ENCODE measurements at places on chromosomes 7 and 10. TPM values are rescaled to one million over a fixed set of nuclear protein-coding genes. Genes with fewer than 3 reads are reported as not detected.

Gene IDI2
- total RNA-seq, result not detected

Gene HTRA1
- 131 TPM for total RNA-seq

Gene CCL26
- not detected for total RNA-seq

Gene GIMAP8
- total RNA-seq, result 60.6 TPM

Gene DGKB
- not detected for total RNA-seq

Gene UPK3BL2
- 3.2 TPM for total RNA-seq

Gene IFIT2
- 1.7 TPM for total RNA-seq

Gene GCK
- 0.27 TPM for total RNA-seq

Gene H2BK1
- not detected for total RNA-seq

Gene SPDYE11
- total RNA-seq, result not detected

Gene C10orf88
- total RNA-seq, result 15.5 TPM

Gene HK1
- 205 TPM for total RNA-seq

Gene EPDR1
- total RNA-seq, result 14.8 TPM

Gene KNDC1
- under 0.01 TPM for total RNA-seq

Gene C10orf53
- not detected for total RNA-seq

Gene CNPY1
- not detected for total RNA-seq

Gene PLAU
- total RNA-seq, result 46.1 TPM

Gene TMEM178B
- total RNA-seq, result not detected

Gene WIPF3
- not detected for total RNA-seq

Gene CCDC146
- total RNA-seq, result 1.4 TPM

Gene PARD3
- total RNA-seq, result 32.9 TPM

Gene FAM180A
- total RNA-seq, result not detected

Gene FBXO24
- 0.09 TPM for total RNA-seq

Gene CNNM2
- 2.9 TPM for total RNA-seq

Gene SFTPA1
- total RNA-seq, result not detected

Gene BEND7
- total RNA-seq, result 15.2 TPM

Gene PAX4
- total RNA-seq, result not detected

Gene LIPF
- not detected for total RNA-seq

Gene GNAT3
- not detected for total RNA-seq

Gene RP9
- 14.6 TPM for total RNA-seq

Gene CUBN
- 1.4 TPM for total RNA-seq

Gene AGMO
- not detected for total RNA-seq

Gene FGL2
- 3.1 TPM for total RNA-seq

Gene SLC25A40
- 3.0 TPM for total RNA-seq

Gene BICC1
- total RNA-seq, result 0.45 TPM

Gene POLR1F
- total RNA-seq, result 21.6 TPM

Gene BTBD16
- total RNA-seq, result 0.09 TPM

Gene AGR2
- total RNA-seq, result not detected

Gene ADGRA1
- not detected for total RNA-seq

Gene SPDYE9
- total RNA-seq, result not detected

Gene GHRHR
- total RNA-seq, result 0.27 TPM

Gene ZNF117
- total RNA-seq, result 7.8 TPM

Data from endothelial cell of coronary artery (primary cell).